ENCODE measurements at places on chromosomes 1 and 21. TPM values are rescaled to one million over a fixed set of nuclear protein-coding genes. Genes with fewer than 3 reads are reported as not detected.

Gene AGL
- total RNA-seq = 18.5 TPM

- no peak for DNase-seq
Observed at GRCh38 chr21:38758501-38759214, 47.1 kb upstream of the ETS2 start.

GRCh38 chr1:162357681-162358266, 18.9 kb downstream of the SPATA46 start:
- no peak for DNase-seq

GRCh38 chr1:234825498-234826165, 215.7 kb upstream of the IRF2BP2 start:
- DNase-seq = no peak

DNA sequence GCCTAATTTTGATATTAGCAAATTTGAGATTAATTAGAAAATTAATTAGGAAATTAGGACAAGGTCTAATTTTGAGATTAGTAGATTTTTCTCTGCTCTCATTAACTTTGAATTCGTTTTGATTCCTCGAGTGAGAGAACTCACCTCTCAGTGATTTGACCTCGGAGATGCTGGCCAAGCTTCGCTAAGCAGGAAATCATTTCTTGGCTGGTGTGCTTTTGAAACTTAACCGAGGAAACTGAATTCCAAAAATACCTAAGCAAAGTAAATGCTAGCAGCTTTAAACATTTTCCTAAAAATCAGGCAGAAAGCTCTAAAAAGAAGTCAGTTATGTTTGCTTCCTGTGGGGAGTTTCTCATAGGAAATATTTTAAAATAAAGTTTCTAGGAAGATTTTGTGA, 34.9 kb downstream of the CDC14A start:
- DNase-seq = no peak

DNA sequence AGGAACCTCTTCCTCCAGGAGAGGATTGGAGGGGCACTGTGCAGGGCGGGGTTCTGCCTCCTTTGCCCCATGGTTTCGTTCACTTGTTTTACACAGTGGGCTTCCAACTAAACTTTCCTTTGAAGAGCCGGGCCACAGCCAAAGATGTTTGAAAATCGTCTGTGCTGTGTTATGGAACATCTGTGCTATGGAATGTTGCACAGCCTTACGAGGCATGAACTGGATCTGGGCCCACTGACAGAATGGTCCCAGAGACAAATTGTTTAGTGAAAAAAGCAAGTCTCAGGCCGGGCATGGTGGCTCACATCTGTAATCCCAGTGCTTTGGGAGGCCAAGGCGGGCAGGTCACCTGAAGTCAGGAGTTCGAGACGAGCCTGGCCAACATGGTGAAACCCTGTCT, 12.6 kb upstream of the MEF2D start:
- no peak for DNase-seq

DNA sequence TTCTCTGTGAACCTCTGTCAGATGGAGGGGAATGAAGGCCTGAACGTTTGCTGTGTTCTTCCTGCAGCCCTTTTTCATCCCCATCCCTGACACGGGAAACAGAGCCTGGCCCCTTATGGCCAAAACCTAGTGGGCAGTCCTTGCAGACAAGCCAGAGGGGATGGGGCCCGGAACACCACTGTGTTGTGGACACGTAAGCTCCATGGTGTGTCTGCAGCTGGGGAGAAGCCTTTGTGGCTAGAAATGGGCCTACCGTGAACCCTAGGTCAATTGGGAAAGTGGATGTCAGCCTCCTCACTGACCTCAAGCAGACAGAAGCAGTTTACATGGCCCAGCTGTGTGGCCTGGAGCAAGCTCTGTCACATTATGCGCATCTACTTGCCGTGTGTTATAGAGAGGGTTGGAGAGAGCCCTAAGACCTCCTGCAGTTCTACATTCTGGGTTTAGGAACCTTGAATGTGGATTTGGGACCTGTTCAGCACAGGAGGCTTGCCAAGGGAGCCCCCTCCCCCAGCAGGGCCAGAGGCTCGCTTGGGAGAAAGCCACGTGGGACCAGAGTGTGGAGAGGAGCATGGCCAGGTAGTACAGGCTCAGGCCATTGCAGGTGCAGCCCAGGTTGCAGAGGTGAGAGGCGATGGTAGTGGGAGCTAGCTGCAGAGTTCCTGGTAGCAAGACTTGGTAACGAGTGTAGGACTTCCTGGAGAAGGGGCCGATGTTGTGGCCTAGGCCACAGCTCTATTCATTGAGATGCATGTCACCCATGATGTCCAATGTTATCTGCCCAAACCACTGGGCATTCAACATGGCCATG, 20.7 kb downstream of the PARS2 start:
- DNase-seq = no peak

Measured in Peyer's patch (tissue), 4 donors.